Stimulated activated CD8-positive, alpha-beta memory T cell treated with anti-CD3 and anti-CD28 coated beads, Interleukin-4, amount 100 ng/mL, for 4 hours (primary cell): ENCODE measurements at places on chromosomes 16 and 17.

- DNase-seq: no peak
Measured at GRCh38 chr17:79023180-79023705, 726 bp upstream of the C1QTNF1 start.

DNA sequence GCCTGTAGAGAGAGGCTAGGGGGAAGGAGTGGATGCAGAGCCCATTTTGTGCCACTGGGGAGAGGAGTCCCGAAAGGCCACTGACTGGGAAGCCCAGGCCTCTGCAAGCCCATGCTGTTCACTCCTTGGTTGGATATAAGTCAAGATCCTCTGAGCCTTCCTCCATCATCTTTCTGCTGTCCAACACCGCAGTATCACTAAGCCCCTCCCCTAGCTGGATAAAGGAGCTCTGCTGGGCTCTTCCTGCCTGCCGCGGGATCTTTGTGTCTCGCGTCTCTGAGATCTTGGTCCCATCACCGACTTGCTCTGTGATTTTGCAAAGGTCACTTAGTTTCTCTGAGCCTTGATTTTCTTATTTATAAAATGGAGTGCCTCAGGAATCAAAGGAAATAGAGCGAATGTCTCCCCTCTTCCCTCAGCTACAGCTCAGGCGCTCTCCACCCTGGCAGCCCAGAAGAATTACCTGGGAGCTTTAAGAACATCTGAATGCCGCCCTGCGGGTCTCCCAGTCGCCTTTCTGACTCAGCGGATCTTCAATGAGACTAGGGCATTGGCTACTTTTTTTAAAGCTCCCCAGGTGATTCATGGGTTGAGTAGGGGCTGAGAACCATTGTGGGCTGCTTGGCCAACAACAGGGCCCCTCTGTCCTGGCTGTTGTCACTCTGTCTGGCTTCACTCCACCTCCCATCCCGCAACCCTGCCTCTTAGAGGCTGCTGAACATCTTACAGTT is 25.2 kb upstream of the TMEM220 start:
- DNase-seq: no peak

DNA sequence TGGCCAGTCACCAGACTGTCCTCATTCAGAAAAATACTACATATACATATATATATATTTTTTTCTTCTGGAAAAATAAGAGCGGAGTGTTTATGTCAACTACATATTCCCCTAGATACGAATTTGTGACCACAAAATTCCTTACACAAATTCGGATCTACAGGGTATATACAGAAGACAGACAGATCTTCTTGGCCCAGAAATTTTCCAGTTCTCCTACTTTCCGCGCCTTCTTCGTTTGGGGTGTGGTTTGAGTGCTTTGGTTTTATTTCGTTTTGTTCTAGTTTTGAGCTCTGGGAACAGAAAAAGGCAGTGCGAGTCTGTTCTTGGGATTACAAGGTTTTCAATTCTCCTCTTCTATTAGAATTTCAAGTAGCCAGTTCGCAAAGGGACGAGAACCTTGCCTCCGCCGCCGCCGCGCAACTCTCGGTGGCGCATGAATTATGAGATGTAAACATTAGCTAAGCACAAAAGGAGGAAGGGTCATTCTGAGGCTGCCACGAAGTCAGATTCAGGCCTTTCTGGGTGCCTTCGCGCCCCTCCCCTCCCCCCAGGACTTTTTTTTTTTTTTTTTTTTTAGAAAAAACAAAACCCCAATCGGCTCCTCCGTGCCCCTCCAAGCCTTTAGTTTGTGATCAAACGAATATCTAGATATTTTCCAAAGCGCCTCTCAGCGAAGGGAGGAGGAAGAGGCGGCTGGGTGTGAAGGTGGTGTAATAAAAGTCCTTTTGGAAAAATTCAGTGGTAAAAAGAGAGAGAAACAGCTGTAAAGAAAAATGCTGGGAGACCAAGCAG is 1.8 kb upstream of the HOXB4 start:
- no peak for DNase-seq

DNA sequence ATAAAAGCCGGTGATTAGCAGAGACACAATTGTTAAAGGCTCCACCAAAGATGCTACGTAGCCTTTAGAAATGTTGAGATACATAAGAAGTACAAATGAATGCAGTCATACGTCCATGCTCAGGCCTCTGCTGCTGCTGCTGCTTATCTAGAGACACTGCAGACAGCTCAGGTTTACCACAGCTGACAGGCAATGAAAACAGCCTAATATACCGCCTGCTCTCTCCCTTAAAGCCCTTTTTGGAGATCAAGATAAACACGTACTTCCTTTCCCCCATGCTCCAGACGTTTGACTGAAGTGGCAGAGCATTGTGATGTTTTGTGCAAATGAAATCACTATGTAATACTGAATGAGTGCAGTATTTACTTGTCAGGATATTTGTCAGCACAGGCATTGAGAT is 185.3 kb downstream of the AATF start:
- DNase-seq: no peak

DNA sequence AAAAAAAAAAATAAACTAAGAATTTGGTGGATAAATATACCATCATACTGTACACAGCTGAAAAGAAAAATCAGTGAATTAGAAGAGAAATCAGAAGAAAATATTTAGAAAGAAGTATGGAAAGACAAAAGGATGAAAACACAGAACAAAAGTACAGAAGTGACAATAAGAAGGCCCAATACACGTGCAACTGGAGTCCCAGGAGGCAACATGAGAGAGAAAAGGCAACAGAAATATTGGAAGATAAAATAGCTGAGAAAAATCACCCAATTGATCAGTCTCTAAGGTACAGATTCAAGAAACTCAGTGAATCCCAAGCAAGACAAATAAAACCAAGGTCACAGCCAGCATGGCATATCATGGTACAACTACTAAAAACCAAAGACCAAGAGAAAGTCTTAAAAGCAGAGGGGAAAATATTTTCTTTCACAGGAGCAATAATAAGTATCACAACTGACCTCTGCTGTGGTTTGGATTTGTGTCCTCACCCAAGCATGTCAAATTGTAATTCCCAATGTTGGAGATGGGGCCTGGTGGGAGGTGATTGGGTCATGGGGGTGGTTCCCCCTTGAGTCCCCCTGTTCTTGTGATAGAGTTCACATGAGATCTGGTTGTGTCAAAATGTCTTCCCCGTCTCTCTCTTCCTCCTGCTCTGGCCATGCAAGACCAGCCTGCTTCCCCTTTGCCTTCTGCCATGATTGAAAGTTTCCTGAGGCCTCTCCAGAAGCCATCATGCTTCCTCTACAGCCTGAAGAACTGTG is 20.2 kb upstream of the ENGASE start:
- DNase-seq: no peak

- no peak for DNase-seq
Measured at GRCh38 chr16:63192980-63193379, 1156.7 kb upstream of the CDH8 start.
